Panc1 (cell line): ENCODE measurements at places on chromosomes 1 and 21. TPM values are rescaled to one million over a fixed set of nuclear protein-coding genes. Genes with fewer than 3 reads are reported as not detected.

Gene PGLYRP4
- not detected for total RNA-seq

GRCh38 chr1:78441921-78442320 is 48.9 kb upstream of the PTGFR start:
- no peak for DNase-seq

Gene TRIM58
- total RNA-seq, result not detected

DNA sequence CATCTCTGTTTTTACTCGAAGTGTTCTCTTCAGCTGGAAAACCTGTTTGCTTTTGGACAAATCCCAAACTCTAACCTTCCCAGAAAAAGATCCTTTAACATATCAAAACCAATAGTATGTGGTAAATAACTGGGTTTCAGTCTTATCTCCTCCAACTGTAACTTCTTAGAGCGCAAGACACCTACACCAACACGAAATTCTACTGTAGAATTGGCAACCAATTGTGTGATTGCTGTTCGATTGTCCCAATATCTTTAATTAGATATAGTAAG is 5.8 kb upstream of the MPZL1 start:
- no peak for DNase-seq

DNA sequence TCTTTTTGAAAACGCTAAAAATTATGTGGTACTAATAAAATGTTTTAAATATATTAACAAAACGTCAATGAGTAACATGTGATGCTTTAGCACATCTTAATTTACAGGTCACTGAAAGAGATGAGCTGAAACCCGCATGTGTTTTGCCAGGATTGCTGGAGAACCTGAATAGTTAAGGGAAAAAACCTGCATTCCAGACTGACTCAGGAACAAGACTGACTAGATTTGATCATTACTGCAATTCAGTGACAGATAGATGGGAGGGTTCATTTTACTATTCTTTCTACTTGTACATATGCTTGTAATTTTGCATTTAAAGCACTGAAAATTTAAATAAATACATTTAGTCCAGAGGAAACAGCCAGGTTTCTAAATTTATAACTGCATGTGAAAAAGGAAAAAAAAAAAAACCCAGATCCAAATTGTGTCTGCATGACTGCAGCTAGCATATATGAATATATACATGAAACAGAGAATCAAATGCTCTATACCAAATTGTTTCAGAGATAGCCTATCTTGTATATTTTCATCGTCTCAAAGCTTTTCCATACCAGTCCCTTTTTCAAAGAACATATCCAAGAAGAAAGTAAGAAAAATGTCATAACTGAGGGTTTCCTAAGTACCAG is 71.7 kb downstream of the APP start:
- no peak for DNase-seq

Gene TNFAIP8L2
- total RNA-seq, result not detected

DNA sequence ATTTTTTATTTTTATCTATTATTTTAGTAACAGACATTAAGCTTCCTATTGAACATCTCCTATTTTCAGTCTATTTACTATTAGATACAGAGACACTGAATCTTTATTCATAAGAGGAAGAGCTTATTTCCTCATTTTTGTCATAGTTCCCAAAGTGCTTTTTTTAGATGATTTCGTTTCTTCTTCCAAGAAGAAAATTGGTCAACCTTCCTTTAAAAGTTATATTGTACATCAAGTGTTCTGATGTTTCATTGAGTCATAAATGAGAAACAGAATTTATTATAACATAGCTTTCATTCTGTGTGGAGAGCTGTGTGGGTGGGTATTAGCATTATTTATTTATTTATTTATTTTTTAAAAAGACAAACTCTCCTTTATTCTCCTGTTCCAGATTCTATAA is 50.6 kb upstream of the BACH1 start:
- DNase-seq, result no peak

- DNase-seq, result no peak
Observed at GRCh38 chr1:188426561-188426960, 1597.8 kb downstream of the PLA2G4A start.

Gene STUM
- total RNA-seq, result 0.03 TPM

DNA sequence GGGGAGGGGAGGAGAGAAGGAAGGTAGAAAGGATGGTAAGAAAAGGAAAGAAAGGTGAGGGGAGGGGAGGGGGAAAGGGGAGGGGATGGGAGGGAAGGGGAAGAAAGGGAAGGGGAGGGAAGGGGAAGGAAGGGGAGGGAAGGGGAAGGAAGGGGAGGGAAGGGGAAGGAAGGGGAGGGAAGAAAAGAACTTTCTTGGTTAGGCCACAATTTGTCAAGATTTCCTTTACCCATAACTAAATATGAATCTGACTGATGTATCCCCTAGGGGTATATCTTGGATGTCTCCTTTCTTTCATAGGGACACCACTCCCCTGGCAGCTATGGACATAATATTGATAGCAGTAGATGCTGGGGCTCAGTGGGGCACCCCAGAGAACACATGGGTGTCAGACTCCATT is 54.4 kb upstream of the PRELP start:
- DNase-seq, result no peak

DNA sequence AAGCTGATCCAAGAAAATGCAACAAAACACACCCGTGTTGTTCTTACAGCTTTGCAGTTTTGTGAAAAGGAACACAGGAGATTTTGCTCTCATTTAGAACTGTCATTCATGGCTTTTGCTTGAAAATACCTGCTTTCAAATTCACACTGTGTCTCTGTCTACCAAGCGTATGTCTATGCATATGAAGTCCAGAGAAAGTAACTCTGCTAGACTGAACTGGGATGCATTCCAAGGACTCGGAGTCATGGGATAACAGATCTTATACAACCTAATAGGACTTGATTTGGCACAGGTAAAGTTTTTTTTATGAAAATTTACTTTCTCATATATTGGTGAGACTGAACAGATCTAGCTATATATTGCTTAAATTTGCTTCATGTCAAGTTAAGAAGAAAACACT is 102.4 kb downstream of the PTGER3 start:
- DNase-seq, result no peak

DNA sequence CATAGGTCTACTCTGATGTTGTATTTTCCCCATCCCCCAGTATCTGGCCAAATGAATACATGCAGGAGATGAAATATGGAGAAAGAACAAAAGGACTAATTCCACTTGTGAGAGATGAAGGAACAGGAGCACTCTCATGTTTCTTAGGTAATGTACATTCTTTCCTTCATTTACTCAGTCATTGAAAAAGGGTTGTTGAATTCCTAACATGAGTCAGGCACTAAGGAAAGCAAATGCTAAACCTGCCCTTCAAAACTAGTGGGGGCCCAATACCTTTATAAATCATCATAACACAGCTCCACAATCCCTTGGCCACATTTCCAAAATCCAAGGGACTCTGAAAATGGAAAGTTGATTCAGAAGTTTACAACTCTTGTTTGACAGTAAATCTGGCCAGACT is 94.3 kb downstream of the DIRAS3 start:
- no peak for DNase-seq

Gene LAMC1
- total RNA-seq, result 113 TPM

DNA sequence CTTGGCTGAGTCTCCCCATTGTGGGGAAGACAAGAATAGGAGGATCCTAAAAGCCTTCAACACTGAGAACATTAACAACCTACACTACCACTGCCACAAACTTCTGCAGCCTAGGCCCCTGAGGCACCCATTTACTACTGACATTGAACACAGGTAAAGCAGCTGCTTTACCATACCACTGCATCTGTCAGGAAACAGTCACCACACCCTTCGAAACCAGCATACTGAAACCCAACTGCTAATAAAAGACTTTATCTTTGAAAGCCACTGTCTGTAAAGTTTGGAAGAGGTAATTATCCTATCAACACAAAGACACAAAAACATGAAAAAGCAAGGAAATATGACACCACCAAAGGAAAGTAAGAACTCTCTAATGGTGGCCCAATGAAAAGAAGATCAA is 7.4 kb downstream of the IFNAR1 start:
- DNase-seq, result no peak

Gene MMP23B
- 5.0 TPM for total RNA-seq

Gene GPR157
- total RNA-seq, result 19.8 TPM

Gene SMPDL3B
- total RNA-seq, result 1.5 TPM

DNA sequence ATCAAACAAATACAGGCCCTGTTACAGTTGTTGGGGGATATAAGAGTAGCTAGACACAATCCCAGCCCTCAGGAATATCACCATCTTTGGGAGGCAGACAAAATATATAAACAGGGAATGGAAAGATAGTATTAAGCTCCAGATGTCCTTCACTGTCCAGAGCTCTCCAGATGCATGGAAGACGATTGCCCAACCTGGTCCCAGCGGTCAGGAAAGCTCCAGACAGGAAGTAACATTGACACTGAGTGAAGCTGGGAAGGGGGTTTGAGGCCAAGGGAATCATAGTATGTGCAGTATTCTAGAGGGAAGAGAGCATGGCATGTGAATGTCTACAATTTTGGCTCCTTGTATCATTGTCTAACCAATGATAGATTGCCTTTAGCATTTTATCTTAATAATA is 173.9 kb upstream of the HOOK1 start:
- no peak for DNase-seq

Gene LCE2A
- not detected for total RNA-seq

DNA sequence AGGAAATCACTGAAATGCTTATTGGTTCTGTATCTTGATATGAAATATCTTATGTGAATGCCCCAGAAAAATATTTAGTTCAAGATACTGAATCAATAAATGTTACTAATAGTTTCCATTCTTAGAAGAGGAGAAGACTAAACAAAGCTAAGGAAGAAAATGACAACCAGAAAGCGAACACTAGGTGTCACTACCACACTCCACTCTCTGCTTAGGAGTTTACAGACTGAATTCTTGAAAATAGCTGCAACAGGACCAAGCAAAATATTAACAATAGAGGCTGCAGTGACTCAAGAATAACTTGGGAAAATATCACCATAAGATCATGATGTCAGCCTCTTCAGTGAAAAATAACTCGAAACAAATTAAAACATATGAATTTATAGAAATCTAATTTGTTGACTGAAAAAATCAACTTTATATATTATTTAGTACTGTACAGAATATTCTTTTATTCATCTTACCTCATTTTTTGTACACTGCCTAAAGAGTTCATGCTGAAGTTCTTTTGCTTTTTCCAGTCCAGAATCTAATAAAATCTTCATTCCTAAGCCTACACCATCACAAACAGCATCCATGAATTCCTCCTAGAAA is 61.6 kb downstream of the KIF14 start:
- DNase-seq, result peak; percentile 38

DNA sequence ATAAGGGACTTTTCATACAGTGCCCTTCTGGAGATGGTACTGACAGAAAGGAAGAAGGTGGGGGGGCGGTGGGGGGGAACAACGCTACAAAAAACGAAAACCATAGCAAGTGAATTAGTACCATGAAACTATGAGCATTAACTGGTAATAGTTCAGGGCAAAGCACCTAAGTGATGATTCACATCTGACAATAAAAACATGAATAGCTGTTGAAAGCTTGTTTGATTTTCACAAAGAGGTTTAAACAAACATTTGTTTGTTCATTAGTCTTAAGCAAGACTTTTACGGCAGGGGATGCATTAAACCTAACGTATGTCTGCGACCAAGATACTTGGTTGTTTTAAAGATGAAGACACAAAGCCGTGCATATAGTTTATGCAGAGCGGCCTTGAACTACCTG is 177.5 kb downstream of the LMO4 start:
- DNase-seq, result no peak

DNA sequence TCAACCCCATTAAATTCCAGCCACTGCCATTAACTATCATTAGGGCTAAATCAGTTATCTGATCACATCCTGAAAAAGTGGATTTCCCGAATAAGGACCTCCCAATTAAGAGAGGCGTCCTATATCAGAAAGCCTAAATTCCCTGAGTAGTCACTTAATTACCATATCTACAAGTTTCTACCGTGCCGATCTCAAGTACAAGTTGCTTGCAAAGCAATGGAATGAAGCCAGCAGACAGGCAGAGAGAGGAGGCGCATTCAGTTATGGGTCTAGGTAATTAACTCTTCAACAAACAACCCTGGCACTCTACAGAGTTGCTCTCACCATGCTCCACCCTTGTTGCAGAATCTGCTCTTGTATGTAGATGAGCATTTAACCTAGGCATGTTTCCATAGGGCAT is 494.6 kb upstream of the RUNX1 start:
- no peak for DNase-seq

Gene PLA2G4A
- not detected for total RNA-seq

Gene FNDC10
- 16.2 TPM for total RNA-seq

DNA sequence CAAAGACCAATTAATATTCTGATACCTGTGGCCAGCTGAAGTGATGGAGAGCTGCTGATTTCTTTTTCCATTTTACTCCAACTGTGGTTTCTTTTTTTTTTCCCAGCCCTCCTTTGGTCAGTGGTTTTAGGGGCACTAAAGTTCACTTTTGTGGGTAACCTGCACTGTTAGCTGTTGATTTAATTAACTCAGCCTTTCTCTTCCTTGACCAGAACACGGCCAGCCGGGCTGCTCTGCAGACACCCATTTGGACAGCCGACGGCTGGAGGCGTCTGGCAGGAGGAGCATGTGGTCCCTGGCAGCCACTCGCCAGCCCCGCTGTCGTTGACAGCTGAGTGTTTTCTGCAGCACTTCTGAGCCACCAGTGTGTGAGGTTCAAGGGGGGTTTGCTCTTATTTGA is 136.2 kb upstream of the RUNX3 start:
- no peak for DNase-seq

GRCh38 chr1:228007049-228007800 is 427 bp downstream of the WNT3A start:
- no peak for DNase-seq

GRCh38 chr1:112575154-112575804 is 43.7 kb downstream of the ST7L start:
- DNase-seq, result peak; percentile 4

GRCh38 chr1:174995916-174996315 is 3.8 kb upstream of the CACYBP start:
- DNase-seq, result no peak

GRCh38 chr1:44608141-44608540 is 66.1 kb downstream of the TMEM53 start:
- DNase-seq, result no peak

- no peak for DNase-seq
Observed at GRCh38 chr1:76068953-76069561, 5.5 kb upstream of the ST6GALNAC3 start.

Gene PLPPR5
- not detected for total RNA-seq

Gene ZMYND12
- 0.57 TPM for total RNA-seq

DNA sequence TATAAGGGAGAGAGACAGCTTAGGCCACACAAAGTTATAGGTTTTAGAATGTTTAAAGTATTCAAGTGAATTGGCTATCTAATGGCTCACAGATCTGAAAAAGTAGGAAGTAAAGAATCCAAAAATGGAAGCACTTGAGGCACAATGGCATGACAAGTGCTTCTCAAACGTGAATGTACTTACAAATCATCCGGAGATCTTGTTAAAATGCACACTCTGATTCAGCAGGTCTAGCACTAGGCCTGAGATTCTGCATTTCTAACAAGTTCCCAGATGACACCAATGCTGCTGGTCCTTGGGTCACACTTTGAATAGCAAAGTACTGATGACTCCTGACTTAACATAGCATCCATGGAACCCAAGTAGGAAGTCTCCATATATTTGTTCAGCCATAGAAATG is 20.9 kb upstream of the AGL start:
- DNase-seq, result no peak
